ENCODE measurements at places on chromosomes 2 and 18. TPM values are rescaled to one million over a fixed set of nuclear protein-coding genes. Genes with fewer than 3 reads are reported as not detected.

DNA sequence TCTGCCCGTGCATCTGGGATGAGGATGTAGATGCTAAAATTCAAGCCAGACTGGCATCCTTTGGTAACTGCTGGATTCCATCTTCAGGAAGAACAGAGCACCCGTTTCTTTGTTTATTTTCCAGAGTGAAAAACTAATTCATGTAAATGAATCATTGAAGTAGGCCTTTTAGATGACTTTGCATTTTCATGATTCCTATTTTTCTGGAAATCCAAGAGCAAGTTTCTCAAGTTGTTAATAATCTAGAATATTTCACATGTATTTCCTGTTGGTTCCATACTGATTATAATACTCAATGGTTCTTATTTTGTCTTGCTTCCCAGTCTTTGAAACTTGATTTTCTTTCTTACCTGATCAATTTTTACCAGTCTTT lies 328.4 kb downstream of the LPIN1 start:
- DNase-seq = no peak

- DNase-seq = peak; percentile 28
These were observed 26.3 kb downstream of the IRS1 start for GRCh38 chr2:226773291-226773690.

- DNase-seq = peak; percentile 61
These were observed 117.4 kb upstream of the CWC22 start for GRCh38 chr2:180124273-180125139.

- no peak for DNase-seq
These were observed 55.1 kb upstream of the IL1RL1 start for GRCh38 chr2:102256276-102256675.

Gene ANKRD23
- polyA plus RNA-seq = 0.49 TPM

GRCh38 chr2:240394549-240394948 lies 40.9 kb upstream of the GPC1 start:
- no peak for DNase-seq

GRCh38 chr18:21853016-21853415 lies 112.4 kb downstream of the MIB1 start:
- no peak for DNase-seq

- peak; percentile 46 for DNase-seq
These were observed 498 bp downstream of the TGOLN2 start for GRCh38 chr2:85327160-85327821.

DNA sequence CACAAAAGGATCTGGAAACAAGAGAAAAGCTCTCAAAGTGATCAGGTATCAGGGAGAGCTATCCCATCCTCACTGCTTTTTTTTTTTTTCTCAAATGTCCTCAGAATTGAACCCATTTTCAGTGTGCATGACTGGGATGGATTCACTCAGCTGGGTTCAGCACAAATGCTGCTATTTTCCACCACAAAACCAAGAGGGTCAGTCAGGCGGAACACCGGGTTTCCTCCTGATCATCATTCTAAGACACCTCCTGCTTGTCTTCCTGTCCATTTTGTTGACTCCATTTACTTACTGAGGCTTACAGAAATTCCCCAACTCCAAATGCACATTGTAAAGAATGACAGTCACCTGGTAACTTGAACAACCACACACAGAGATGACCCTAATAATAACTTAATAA lies 39.9 kb downstream of the CYRIA start:
- DNase-seq = no peak

GRCh38 chr18:62767321-62767720 lies 52.0 kb downstream of the PHLPP1 start:
- DNase-seq = peak; percentile 62

Gene LRP2
- polyA plus RNA-seq = under 0.01 TPM

DNA sequence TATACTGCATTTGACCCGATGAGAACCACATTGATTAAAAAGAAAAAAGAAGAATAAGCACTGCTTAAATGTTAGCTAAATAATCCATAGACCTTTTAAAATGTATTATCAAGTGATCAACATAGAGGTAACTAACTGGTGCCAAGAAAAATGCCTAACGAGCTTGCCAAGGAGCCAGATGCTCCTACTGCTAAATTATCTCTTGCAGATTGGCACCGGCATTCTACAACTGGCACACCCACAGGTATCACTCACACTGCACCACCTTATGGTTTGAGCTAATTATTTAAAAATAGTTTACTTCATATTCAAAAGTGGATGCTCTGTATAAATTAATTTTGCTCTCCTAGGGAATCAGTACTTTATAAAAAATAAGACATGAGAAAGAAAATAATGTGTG lies 341.6 kb upstream of the CDH7 start:
- DNase-seq = no peak

Gene ABCG5
- not detected for polyA plus RNA-seq

DNA sequence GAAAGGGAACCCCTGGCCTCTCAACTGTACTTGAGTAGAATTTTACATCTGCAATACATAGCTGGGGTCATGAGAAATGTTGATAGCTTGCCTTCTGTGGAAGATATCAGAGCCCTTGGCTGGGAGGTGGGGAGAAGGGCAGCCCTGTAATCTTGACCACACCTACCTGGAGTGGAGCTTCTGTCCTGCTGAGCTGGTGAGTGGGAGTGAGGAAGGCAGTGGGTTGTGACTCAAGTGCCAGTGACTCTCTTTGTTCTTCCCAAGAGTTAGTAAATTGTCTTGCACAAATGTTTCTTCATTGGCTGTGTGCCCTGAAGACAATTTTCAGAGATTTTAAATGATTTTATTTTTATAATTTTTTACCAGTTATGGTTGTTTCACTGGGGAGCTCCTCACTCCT lies 277.3 kb downstream of the MBD5 start:
- peak; percentile 23 for DNase-seq

Gene DSG1
- polyA plus RNA-seq = 0.07 TPM

DNA sequence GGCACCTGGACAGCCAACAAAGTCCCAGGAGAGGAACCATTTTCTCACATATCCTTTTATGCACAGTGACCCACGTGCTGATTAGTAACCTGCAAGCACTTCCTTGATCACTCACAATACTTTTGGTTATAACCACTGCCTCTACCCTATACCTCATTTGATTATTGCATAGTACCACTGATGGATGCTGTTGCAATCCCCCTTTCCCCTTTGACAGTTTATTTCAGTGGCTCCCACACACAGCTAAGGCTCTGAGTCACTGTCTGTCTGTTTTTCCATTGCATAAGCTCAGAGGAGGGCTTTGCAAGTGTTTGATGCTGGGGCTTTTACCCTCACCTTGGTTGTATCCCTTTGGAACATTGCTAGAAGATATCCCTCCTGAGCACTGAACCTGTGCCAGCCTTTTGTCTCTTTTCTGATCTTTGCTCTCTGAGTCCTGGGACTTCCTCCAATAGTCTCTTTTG lies 101.7 kb upstream of the RBBP8 start:
- DNase-seq = peak; percentile 87

Gene CHST9
- not detected for polyA plus RNA-seq

Data from mammary epithelial cell (primary cell).